Smooth muscle cell of the pulmonary artery (primary cell): ENCODE measurements at places on chromosomes 7 and 10. TPM values are rescaled to one million over a fixed set of nuclear protein-coding genes. Genes with fewer than 3 reads are reported as not detected.

The CTTNBP2 gene
- 1.2 and 1.9 TPM in 2 replicates for total RNA-seq

The ZNF853 gene
- total RNA-seq = 0.78 and 0.99 TPM in 2 replicates

The FBXL15 gene
- 6.3 and 6.6 TPM in 2 replicates for total RNA-seq

The TSPAN12 gene
- 1.9 and 5.2 TPM in 2 replicates for total RNA-seq
